ENCODE measurements at places on chromosomes 5 and 9.

DNA sequence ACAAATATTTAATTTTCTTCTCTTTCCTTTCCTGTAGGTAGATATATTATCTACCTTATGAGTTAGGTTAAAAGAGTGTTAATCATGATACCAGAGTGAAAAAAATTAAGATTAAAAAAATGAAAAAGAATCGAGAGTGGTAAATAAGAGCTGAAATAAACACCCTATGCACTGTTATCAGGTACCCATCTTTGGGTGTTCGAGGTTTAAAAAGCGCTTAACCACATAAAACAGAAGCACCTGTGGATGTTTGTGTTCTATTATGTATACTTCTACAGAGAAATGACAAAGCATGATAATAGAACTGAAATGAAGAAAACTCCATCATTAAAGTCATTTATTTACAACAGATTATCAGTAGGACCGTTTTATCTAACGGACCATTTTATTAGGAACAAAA is 25.7 kb upstream of the GCNT4 start:
- DNase-seq: no peak

DNA sequence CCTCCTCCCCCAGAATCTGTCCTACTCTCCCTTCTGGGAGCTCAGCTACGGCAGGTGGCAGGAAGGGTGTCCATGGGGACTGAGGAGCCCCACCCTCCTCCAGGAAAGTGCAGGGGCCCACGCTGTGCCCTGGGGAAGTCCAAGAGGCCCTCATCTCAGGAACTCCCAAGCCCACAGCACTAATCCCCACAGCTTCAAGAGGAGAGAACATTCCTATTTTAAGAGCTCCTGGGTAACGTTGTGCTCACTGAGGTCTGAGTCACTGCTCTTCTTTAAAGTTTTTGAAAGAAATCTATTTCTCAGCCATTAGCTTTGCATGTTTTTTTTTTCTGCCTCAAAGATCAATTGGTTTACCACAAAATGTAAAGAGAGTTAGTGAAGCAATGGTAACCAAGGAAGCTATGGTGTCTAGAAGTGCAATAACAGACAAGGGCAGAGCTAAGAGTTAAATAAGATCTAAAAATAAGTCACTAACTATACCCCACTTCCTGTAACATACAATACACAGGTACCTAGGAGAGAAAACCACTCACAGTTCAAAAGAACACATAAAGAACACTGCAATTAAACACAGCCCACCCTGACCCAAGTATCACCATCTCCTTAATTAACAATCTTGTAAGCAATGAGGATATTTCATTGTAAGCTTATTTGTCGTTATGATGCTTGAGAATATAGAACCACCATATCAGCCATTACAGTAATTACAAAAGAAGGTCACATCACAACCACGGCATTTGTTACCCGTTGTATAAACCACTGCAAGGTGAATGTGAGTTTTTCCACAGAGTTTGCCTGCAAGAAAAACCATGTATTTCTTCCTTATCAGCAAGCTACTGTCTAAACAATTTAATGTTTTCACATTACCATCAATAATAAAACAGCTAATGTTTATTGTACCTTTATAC is 382.3 kb upstream of the SLC30A5 start:
- no peak for DNase-seq

DNA sequence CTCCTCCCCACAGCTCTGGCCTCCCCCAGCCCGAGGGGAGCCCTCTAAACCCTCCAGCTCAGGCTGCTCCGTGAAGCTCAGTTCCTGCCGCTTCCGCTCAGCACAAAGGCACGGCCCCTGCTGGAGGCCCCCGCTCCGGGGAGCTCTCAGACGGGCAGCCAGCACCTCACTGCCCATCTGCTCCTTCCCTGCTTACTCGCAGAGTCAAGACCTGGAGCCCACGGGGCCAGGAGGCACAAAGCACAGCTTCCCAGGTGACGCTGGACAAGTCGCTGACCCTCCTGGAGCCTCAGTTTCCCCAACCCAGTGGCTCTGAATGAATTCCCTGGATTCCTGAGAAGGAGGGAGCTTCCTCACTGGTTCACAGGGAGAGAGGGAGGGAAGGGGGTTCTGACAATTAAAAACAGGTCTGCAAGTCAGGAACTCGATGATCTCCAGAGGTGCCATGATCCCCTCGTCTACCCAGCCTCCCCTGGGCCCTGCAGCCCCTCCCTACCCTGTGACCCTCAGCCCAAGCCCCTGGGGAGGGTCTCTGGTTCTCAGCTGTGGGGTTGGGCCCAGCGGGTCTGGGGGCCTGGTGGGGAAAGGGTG is 36.2 kb downstream of the VAV2 start:
- no peak for DNase-seq

DNA sequence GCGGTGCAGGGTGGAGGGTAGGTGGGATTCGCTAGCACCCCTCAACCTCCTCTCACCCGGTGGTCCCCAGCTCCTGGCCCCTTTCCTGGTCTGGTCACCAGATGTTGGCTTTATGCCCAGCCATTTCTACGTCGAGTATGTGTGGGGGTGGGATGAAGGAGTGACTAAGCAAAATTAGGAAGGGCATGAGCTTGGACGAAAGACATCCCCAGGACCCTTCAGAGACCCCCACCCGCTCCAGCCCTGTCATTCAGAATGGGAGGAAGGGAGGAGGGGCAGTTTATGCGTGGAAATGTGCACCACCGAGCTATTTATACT is 742 bp downstream of the BHMT2 start:
- no peak for DNase-seq

- DNase-seq: no peak
Measured at GRCh38 chr5:76125346-76125745, 42.2 kb downstream of the SV2C start.

DNA sequence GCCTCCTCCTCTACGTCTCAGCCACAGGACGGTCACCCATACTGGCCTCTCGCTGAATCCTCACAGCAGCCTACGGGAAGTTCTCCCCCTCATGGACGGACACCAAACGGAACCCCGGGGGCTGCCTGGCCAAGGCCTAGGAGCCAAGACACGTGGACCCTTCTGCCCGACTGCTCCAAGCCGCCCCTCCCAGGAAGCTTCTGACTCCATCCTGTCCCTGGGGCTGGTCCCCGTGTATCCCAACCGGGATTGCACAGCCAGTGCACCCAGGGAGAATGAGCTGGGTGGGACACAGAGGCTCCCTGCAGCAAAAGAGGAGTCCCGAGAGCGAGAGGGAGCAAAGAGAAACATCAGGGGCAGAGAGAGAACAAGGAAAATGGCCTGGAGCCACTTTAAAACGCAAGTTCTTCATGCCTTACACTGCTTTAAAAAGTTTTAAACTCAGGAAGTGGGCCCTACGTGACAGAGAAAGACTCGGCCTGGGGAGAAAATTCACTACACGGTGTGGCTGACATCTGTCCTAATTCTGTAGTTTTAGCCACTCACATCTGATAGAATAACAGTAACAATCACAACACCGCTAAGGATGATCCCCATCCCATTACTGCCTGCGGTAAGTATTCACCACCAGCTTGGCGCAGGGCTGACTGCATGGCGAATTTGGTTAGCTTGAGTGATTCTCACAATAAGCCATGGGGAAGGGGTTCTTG is 3.0 kb downstream of the FAM78A start:
- DNase-seq: no peak
